Ecto neural progenitor cell (in vitro differentiated cells): ENCODE measurements at places on chromosomes 3 and 15.

GRCh38 chr15:24948495-24948894 lies 6.3 kb upstream of the SNRPN start:
- DNase-seq, result no peak

GRCh38 chr3:149647285-149647684 lies 10.5 kb downstream of the WWTR1 start:
- DNase-seq, result no peak

- no peak for DNase-seq
These were observed 35.6 kb downstream of the LNP1 start for GRCh38 chr3:100436951-100437350.

- no peak for DNase-seq
These were observed 67.4 kb downstream of the SATB1 start for GRCh38 chr3:18357747-18358146.

GRCh38 chr3:24299246-24299805 lies 195.3 kb downstream of the THRB start:
- DNase-seq, result no peak

GRCh38 chr3:47162697-47163168 lies 1.2 kb downstream of the SETD2 start:
- no peak for DNase-seq

DNA sequence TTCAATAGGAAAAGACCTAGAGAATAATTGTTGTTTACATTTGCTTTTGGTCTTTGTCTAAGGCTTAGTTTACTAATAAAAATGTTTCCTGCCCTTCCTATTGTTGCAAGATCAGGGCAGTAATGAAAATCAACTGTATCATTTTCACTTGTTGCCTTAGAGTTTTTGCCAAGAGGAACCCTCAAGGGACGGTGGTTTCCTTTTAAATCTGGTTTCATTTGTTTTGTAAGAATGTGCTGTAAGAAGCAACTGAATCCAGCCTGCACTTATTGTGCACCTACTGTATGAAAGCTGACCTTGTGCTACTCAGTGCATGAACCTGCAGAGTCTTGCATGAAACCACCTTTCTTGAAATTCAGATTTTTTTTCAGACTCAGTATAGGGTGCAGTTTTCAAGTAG lies 5.3 kb downstream of the IGF1R start:
- DNase-seq, result no peak

GRCh38 chr3:148991219-148992026 lies at the start of gene GYG1:
Gene GYG1, plus strand, starts transcription at chr3:148991540. Its CDS starts 101 bp downstream, at chr3:148991641.
- peak; percentile 82 for DNase-seq

DNA sequence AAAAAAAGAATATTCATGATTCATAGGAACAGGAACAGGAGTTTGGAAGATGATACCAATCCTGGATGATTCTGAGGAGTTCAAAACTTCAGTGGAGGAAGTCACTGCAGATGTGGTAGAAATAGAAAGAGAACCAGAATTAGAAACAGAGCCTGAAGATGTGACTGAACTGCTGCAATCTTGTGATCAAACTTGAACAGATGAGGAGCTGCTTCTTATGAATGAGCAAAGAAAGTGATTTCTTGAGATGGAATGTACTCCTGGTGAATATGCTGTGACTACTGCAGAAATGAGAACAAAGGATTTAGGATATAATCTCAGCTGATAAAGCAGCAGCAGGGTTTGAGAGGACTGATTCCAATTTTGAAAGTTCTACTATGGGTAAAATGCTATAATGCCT lies 72.7 kb downstream of the GSK3B start:
- no peak for DNase-seq

DNA sequence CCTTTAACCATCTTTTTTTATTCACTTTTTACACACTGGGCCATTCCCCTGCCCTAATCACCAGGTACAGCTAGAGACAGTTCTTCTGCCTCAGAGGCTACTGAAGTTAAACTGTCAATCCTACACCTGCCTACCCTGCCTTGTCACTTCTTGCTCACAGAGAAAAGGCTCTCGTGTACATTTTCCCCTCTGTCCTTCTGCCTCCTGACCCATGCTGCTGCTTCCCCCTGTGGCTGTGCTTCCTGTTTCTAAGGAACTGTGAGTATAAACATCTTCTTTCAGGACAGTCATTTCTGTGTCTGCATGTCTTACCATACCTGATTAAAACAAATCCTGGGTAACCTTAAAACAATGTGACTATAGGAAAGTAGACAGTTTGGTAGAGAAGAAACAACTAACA lies 236.4 kb upstream of the MRPL3 start:
- no peak for DNase-seq

DNA sequence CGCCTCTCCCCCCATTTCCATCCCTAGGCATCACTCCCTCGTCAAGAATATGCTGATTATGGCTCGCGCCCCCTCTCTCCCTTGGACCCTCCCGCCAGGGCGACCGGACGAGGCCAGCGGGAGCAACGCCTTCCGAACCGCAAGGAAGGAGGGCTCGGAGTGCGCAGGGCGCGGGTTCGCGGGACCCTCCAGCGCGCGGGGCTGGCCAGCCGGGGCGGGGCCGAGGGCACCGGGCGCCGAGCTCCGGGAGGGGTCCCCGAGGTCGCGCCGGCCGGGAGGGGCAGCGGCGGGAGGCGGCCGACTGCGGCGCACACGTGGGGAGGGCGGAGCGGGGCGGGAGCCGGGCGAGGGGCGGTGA lies 483 bp downstream of the EHD4 start:
- DNase-seq, result peak; percentile 74

GRCh38 chr3:105456017-105456416 lies 89.3 kb downstream of the ALCAM start:
- DNase-seq, result no peak

DNA sequence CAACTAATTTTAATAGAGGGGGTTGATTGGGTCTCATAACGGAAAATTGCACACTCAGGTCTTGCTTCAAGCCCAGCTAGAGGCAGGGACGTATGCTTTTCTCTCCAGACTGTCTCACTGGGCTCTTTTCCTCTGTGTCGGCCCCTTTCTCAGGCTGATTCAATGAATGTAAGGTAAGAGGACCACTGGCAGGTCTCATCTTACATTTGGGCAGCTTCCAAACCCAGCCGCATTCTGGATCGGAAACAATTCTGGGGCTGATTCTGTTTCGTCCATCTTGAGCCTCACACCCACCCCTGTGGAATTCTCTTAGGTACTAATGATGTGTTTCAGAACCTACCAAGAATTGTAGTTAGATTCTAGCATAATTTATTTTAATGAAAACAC lies 40.7 kb downstream of the TMEM212 start:
- no peak for DNase-seq

- no peak for DNase-seq
These were observed 74.7 kb upstream of the GOLGA6B start for GRCh38 chr15:72579814-72580213.

DNA sequence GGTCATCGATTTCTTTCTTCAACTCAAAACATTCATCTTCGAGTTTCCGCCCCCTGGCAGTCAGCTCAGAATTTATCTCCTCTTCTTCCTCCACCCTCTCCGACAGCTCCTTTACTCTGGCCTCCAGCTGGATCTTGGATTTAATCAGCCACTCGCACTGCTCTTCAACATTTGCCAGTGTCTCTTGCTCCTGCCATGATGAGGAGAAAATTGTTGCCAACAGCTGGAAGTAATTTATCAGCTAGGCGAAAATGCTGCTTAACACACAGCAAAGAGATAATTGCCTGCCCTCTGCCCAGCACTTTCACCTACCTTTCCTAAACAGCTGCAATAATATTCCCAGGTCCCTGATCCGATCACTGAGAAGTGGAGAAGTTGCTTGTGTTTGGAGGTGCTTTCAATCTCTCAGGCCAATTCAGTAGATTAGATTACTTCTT lies 69.3 kb downstream of the MYH15 start:
- peak; percentile 49 for DNase-seq

GRCh38 chr15:75677465-75678323 lies 30.0 kb downstream of the SNX33 start:
- DNase-seq, result no peak

DNA sequence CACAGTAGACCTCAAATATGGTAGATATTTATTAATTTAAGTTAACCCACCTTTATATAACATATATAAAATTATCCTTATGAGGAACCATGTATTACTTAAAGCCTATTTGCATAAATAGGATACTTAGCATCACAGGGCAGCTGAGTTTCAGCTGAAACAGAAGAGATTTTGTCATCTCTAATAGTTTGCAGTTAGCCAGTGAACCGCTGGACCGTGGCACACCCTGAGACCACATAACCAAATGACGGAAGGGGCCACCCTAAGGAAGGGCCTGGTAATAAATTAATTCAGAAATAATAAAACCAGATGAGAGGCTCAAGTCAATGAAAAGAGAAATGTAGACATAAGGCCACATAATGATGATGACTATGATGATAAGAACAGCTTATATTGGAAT lies 107.7 kb downstream of the MYO5A start:
- no peak for DNase-seq

DNA sequence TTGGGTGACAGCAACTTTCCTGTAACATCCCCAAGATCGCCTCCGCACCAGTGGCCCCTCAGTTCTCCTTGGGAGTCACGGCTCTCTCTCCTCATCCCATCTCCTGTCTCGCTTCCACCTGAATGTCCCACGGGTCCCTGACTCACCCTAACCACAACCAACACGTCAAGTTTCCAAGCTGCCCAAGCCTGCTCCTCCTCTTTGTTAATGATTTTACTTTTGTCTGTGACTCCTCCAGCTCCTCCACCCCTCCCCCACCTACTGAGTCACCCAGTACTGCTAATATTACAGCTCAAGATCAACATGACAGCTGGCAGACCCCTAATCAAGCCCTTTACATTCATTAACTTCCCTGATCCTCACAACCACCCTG lies 39.3 kb downstream of the BDH1 start:
- no peak for DNase-seq

- no peak for DNase-seq
These were observed 366.5 kb downstream of the LPP start for GRCh38 chr3:188520466-188520865.

DNA sequence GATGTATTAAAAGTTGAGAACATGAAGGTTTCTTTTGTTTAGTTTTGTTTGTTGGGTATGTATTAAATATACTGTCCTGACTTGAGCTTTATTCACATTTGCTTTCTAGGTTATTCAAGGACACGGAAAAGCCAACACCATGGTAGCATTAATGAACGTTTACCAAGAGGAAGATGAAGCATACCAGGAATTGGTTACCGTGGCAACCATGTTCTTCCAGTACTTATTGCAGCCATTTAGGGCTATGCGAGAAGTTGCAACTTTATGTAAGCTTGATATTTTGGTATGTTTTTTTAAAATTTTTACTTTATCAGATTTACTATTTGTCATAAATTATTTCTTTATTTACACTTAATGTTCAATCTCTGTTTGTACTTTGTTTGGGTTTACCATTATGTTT lies 3.6 kb downstream of the WHAMM start:
- no peak for DNase-seq

- DNase-seq, result no peak
These were observed 43.2 kb upstream of the POLG start for GRCh38 chr15:89377842-89378295.

DNA sequence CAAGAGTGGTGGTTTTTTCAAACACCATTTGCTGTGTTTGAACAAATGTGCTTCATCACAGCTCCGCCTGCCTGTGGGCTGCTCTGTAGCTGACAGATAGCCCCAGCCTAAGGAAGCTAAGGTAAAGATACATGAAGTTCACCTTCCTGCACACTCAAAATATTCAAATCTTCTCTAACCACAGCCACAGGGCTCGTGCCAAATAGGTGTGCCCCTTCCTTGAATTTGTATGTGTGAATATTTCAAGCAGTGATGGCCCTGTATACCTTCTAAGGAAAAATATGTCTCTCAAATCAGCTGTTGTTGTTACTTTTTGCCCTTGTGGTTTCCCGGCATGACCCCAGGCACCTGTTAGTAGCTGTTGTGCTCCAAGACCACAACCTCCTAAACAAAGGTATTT lies 92.8 kb downstream of the CCNL1 start:
- no peak for DNase-seq

GRCh38 chr15:59174835-59175831 lies 31.5 kb upstream of the LDHAL6B start:
- peak; percentile 59 for DNase-seq

DNA sequence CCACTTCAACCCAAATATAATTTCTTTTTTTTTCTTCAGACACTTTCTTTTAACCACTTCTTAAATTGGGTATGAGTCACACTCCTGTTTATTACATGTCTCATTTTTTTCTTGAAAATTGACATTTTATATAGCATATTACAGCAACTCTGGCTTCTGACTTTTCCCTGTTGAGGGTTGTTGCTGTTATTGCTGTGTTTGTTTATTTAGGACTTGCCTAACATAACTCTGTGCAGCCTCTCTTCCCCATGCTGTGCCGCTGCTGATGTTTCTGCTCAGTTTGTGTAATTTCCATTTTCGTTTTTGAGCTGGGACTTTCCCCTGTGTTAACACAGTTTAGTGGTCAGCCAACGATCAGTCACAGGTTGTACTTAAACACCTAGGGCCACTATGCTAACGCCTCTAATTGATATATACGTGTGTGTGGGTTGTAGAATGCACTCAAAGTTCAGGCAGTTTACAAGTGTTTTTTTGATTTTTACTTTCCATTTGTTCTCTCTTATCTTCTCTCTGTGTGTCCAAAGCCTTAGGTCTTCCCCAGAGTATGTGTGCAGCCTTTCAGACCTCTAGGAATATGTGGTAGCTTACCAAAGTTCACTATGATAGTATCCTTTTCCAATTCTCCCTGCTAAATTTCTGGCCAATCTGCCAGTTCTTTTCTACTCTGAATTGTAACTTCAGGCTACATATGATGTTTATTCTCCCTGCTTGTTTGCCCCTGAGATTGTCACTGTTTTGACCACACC lies 337.2 kb downstream of the ZBTB20 start:
- DNase-seq, result no peak

GRCh38 chr3:189927975-189928895 lies 192.5 kb downstream of the P3H2 start:
- no peak for DNase-seq

- DNase-seq, result peak; percentile 70
These were observed 45.6 kb upstream of the LDHAL6B start for GRCh38 chr15:59160880-59161593.

GRCh38 chr3:122497425-122497824 lies 17.3 kb downstream of the KPNA1 start:
- no peak for DNase-seq

DNA sequence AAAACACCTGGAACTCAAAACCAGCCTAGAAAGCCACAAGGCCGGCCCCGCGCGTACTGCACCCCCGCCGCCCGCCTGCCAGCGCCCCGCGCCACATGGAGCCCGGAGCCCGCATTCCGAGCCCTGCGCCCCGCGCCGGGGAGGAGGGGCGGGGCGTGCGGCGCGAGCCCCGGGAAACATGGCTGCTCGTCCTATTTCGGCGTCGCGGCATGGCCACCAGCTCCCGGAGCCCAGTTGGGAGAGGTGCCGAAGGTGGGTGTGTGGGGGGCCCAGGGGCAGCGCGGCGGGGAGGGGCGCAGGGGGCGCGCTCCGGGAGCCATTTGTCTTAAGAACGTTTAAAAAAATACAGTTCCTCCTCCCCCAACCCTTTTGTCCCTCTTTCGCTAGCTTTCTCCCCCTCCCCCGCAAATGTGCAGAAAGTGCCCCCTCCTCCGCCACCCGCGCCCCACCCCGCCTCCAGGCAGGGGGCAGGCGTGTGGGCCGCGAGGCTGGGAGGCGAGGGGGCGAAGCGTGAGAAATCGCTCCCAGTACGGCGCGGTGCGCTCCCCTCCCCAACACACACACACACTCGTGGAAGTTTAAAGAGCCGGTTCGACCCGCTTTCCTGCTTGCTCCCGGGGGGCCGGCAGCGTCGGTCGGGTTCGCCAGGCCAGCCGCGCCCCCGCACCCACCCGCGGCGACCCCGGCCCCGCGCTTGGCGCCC lies 2.5 kb downstream of the ANP32A start:
- peak; percentile 78 for DNase-seq

GRCh38 chr15:71509139-71509538 lies 301.2 kb upstream of the NR2E3 start:
- no peak for DNase-seq

GRCh38 chr3:50294089-50294488 lies 1.9 kb upstream of the IFRD2 start:
- no peak for DNase-seq
